ENCODE measurements at places on chromosomes 6 and 20. TPM values are rescaled to one million over a fixed set of nuclear protein-coding genes. Genes with fewer than 3 reads are reported as not detected.
A peak's percentile ranks its signal among the peaks of the same experiment; 100 is the strongest.

Gene ADAM33
- 71.3 TPM for total RNA-seq

Gene MATN4
- not detected for total RNA-seq

DNA sequence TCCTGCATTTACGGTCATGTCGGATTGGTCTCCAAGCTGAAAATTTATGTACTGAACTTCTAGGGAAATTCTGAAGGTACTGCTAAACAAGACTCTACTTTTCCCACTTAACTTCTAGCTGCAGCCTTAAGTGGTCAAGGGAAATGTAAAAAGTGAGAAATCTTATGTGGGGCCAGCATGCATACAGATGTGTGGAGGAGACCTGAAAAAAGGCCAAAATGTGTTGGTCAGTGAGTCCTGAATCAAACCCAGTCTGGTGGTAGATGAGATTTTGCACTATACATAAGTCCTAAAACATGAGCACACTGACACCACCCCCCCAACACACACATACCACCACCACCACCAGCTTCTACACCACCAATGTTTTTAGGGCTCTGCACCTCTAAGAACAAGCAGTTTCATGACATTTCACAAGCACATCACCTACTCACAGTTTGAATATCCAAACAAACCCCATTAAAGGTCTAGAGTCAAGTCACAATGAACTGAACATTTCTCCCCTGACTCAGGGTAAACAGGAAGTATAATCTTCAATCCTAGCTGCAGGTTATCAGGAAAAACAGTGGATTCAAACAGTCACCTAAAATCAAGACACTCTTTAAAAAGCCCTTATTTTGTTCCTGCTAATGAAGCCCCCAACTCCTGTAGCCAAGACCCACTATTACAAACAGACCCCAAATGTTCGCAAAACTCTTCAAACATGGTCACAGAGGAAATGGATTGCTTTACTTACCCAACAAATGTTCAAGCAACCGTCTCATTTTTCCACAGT, 1.6 kb downstream of the ZMYND8 start:
- DNase-seq = no peak

- DNase-seq = no peak
Measured at GRCh38 chr6:131917318-131917717, 33.9 kb downstream of the CCN2 start.

- DNase-seq = no peak
Measured at GRCh38 chr6:136775548-136775947, 16.7 kb downstream of the MAP3K5 start.

DNA sequence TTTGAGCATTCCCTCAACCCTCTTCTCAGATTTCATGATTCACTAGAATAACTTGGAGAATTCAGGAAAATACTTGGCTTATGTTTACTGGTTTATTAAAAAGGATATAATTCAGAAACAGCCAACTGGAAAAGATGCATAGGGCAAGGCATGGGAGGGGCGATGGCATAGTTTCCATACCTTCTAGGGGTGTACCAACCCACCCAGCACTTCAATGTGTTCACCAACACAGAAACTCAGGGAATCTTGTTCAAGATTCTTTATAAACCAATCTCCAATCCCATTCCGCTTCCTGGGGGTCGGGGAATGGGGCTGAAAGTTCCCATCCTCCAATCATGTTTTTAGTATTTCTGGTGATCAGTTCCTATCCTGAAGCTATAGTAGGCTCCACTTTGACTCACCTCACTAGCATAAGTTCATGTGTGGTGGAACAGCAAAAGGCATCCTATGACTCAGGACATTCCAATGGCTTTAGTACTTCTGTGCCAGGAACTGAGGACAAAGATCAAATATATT, 164.4 kb downstream of the SIM1 start:
- DNase-seq = no peak

GRCh38 chr6:14972379-14973067, 273.3 kb upstream of the JARID2 start:
- DNase-seq = no peak

DNA sequence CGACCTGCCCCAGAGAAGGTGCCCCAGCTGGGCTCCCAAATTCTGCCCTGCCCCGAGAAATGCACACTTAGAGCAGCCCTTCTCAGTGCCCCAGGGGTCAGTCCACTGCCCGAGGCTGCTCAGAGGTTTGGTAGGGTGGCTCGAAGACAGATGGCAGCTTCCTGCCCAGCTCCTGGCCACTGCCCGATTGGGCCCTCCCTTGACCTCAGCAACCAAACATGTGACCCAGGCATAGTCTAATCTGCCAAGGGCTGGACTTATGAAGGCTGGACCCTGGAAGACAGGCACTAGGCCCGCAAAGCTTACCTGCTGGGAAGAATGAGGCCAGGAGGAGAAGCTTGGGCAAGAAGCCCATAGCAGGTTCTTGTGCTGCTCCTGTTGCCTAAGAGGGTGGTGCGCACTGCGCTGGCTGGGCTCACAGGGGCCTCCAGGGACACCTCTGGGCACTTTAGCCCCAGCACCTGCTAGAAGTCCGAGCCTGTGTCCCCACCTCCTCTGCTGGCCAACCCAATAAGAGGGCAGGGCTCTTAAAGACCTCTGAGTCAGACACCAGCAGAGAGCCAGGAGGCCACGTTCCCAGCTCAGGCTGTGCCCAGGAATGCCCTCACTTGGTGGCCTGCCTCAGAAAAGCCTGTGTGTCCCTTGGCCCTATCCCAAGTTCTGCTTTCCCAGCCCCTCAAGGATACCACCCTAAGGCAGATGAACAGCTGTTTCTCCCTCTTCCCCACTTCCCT, 5.5 kb downstream of the SIGLEC1 start:
- DNase-seq = no peak

DNA sequence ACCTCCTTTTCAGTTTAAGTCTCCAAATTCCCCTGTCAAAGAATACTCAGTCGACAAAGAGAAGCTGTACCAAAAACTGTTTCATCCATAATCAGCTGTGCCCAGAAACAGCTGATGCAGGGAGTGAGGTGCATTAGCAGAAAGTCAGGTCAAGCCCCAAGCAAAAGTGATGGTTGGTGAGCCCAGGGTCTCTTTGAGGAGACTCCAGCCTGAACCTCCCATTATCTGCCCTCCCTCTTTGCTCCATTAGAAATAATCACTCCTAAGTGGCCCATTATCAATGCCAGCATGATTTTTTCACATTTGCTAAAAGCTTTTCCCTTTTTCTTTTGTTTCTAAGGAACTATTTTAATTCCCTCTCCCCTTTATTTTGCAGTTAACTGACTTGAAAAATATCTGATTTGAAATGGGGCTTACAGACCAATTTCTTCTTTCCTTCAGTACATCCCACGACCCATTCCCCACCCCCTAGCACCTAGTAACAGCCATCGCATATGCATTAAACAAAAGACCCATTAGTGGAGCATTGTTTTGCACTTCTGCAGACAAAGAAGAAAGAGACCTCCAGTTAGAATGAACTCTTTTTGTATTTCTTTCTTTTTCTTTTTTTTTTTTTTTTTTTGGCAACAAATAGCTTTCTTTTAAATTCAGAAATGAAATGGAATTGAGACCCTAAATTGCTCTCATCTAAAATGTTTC, 257.0 kb downstream of the GRIK2 start:
- DNase-seq = no peak

DNA sequence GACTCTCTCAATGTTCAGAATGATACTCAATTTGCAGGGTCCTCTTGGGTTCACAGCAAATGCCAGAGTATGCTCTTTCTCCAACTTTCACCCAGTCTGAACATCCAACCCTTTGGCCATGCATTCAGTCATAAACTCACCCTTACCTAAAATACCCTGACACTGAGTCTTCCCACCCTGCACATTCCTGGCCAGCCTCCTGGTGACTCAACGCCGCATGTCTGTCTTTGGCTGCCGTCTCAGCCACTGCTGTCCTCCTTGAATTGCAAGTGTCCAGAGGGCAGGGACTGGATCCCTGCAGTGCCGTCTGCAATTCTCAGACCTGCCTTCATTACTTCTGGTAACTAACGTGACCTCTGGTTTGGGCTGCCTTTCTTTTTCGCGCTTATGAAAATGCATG, 593.4 kb downstream of the QKI start:
- no peak for DNase-seq

GRCh38 chr20:48928832-48929725, 7.6 kb downstream of the ARFGEF2 start:
- DNase-seq = peak; percentile 60

- no peak for DNase-seq
Measured at GRCh38 chr6:108127056-108127455, 38.8 kb upstream of the NR2E1 start.

GRCh38 chr6:53361549-53362031, 12.8 kb upstream of the ELOVL5 start:
- DNase-seq = no peak

- DNase-seq = no peak
Measured at GRCh38 chr6:89707766-89708165, 69.2 kb upstream of the LYRM2 start.

DNA sequence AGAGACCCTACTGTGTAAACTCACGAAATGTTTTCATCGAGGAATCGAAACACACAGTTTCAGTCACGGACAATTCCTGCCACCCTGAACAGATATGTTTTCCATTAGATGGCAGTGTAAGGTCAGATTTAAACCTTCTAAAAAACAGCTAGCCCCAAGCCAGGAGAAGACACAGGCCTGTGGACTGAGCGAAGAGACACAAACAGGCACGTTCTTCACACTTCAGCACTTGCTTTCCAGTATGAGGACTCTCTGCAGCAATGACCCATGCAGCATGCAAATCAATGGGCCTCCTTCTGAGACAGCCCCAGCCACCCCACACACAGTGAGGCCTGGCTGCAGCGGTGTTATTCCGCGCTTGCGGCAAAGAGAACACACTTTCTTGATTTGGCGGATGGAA, 31.9 kb downstream of the HUS1B start:
- peak; percentile 19 for DNase-seq

DNA sequence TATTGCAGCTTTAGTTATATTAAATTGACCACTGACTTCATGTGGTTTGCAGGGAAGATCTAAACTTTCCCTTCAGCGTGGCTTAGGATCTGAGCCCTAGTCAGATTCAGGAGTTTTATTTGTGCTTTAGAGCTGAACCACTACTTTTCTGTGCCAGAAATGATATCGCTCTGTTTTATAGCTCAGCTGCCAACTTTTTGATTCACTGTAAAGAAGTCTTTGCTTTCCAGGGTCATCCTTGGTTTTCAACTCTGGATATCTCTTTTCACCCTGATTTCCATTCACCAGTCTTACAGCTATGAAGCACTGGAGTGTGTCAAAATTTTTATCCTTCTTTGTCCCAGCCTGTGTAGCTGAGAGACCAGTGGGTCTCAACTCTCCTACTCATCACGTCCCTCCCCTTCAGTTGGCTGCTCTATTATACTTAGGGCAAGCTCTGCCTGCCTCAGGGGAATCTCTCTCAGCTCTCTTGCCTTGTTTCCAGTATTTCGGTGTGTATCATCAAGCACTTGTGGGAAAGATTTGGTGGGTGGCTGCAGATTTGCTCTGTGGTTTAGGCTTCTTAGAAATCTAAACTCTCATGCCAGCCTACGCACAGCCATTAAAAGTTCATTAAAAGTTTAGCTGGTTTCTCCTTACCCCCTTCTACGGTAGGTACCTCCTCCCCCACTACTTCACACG, 425.5 kb downstream of the TENT5A start:
- DNase-seq = peak; percentile 92

- no peak for DNase-seq
Measured at GRCh38 chr20:61023612-61024011, 228.4 kb upstream of the CDH4 start.

DNA sequence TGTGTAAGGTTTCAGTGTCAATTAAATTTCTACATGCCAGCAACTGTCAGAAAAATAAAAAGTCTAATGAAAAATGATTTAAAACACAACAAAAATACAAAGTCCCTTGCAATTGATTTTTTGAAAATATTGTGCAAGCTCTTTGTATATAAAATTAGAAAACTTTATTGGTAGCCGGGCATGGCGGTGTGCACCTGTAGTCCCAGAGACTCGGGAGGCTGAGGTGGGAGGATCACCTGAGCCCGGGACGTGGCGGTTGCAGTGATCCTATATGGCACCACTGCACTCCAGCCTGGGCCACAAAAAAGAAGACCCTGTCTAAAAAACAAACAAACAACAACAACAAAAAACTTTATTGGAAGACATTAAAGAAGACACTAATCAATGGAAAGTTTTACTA, 6.0 kb upstream of the OVOL2 start:
- DNase-seq = no peak

DNA sequence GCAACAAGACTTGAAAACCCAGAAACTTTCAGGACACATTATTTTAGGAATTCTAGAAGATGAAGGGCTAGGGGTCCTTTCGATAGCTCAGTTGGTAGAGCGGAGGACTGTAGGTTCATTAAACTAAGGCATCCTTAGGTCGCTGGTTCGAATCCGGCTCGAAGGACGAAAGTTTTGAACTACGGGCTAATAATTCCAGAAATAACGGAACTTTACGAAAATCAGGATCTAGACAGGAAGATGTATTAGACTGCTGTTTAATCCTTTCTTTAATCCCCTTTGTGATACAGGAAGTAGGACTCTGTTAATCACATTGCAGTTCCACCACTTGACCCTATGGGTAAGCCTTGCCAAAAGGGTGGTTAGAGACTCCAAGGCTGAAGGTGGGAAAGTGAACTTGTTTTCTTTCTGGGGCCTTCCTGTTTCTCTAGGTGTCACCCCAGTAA, 21.2 kb upstream of the ABT1 start:
- DNase-seq = no peak

DNA sequence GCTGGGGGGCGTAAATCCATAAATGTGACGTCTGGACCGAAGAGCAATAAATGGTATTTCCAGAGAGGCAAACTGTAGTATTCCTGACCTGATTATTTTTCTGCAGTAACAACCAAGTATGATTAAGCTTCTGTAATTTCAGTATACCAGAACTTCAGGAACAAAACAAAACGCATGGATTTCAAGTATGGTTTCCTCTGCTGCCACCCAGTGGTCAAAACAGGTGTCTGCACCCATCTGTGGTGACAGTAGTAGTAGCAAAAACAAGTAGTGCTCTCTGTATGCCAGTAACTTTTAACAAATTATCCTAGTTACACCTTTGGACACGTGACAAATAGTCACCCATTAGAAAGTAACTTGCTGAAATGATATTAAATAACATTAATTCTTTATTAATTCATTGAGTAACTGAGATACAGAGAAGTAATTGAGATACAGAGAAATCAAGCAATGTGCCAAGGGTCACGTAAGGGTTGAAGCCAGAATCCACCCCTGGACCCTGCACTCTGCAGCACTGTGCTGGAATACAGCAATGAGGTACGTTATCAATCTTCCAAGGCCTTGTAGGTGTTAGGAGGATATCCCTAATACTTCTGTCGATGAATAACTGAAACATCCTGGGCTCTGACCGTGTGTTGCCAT, 7.9 kb downstream of the CALHM4 start:
- peak; percentile 86 for DNase-seq

- DNase-seq = no peak
Measured at GRCh38 chr6:21383450-21384085, 210.0 kb upstream of the SOX4 start.

DNA sequence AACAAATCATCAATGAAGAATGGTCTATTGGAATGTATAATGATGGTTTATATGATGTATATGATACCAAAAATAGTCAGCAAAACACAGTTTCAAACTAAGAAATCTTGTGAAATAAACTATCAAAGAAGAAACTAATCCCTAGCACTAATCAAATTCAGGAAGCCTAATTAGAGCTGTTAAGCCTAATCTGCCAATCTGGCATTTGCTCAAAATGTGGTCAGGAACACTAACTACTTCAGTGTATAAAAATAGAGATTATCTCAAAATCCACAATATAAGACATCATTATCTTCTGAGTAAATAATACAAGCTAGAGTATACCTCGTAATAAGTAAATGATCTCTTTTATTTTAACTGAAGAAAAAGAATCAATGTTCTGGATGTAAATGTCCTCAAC, 12.8 kb upstream of the AKAP7 start:
- DNase-seq = no peak
